ENCODE measurements at places on chromosomes 5 and 9.

GRCh38 chr5:120368923-120369715, 95.0 kb upstream of the PRR16 start:
- DNase-seq: no peak

DNA sequence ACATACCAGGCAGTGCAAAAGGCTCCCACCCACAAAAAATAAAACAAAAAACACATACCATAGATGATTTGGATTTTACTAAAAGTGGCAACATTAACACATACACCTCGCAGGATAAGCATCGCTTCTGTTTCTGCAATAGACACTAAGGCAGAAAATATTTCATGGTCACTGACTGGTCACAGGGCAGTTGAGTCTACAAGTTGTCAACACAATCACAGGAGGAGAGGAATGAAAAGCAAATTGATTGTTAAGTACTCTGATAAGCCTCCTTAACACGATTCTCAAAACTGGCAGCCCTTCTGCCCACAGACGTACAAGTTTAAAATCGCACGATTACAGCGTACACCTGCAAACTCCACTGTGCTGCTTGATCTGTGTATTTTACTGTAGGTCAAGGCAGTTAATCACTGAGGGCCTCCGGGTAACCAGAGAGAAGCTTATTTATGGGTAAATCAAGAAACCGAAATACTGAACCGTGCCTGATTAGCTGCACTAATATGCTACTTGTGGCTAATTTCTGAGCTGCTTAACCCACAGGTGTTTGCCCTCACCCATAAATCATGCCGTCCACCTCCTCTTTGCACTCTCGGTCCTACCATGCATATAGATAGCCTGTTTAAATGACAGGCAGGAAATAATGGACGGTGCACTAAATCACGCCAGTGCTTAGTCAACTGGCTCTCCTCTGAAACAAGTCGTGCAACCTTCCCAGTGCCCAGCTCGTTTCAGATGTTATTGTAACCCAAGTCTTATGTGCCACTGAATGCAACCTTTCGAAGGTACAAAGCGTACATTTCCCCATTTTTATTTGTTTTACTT, 659.4 kb upstream of the ADAMTS16 start:
- DNase-seq: no peak

DNA sequence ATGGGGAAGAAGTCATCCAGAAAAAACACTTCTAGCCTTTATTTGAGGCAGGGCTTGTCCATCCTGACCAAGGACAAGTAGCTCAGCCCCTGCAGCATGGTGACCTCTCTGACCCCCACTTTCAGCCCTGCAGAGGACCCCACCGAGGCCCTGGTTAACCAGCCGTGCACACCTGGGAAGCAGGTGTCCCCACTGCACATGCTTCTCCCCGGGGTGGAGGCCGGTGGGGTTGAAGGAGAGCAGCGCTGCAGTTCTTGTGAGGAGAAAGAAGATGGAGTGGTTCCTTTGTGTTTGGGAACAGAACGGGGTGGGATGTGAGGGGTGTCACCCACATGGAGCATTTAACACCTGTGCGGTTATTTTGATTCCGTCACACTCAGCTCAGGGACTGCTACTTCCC, 21.1 kb upstream of the ZBTB34 start:
- DNase-seq: no peak

GRCh38 chr5:44740660-44741059, 68.1 kb upstream of the MRPS30 start:
- no peak for DNase-seq

- no peak for DNase-seq
Measured at GRCh38 chr5:64742821-64743220, 25.7 kb downstream of the SREK1IP1 start.

DNA sequence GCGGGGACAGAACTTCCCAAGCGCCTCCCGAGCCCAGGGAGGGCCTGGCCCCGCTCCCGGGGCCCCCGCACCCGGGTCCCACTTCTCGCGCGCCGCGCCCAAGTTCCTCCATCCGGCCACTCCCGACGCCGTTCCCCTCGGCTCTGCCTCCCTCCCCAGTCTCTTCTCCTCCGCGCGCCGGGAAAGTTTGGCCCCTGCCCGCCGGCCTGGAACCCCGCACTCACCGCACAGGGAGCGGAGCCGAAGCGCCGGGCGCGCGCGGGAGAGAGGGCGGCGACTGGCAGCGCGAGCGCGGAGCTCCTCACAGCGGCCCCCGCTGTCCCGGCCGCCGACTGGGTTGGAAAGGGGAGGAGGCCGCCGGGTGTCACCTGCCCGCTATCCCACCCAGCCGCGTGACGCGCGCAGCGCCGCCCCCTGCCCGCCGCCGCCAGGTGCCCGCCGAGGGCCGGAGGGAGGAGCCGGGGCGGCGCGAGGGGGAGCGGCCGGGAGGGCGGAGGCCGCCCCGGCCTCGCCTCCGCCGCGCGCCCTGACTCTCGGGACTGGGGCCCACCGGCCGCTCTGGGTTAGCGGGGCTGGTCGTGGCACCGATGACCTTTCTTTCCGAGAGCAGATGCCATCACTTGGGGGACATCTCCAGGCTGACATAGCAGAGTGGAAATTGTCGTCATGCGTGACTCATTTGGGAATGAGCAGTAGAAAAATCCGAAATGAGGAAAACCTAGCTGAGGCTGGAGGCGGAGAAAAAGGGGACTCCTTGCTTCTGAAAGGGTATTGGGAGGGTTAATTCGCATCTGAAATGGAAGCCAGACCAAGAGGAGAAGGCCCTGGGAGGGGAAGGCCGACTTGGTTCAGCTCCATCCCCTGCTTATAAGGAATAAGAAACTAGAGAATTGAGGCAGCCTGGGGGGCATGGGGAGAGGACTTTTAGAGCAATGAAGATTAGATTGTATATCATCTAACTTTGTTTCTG, at the start of gene ELOVL7:
TSS of gene ELOVL7 (minus strand) at position 334 of the 970 bp plus-strand sequence. CDS start 56,872 bp downstream, outside the sequence.
- peak; percentile 12 for DNase-seq

DNA sequence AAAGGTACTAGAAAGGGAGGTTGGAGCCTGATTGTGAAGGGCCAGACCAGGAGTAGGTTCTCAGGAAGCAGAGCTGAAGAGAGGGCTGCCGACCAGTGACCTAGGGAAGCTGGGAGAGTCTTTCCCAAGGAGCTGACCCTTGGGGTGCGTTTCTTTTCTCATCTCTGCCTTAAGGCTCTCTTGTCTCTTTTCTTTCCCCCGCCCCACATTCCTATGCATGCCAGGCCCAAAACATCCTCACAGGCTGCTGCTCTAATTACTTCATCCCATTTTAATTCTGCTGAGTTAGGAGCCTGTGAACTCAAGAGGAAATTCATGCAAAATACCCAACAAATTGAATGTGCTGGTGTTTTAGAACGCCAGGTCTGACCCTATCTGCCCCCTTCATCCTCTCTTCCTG, 46.9 kb upstream of the HSPA9 start:
- no peak for DNase-seq

DNA sequence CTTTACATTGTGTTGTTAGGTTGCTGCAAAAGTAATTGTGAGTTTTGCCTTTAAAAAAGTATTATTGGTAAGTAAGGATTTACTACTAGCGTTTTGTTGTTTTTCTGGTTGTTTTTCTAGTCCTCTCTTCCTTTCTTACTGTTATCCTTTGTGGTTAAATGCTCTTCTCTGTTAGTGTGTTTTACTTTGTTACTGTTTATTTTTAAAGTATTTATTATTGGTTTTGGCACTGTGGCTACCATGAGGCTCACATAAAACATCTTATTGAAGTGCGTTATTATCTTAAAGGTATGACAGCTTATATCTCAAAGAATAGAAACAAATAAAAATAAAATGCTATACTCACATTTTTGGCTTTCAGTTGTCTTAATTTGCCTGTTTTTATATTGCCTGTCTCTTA, 17.6 kb downstream of the DMXL1 start:
- no peak for DNase-seq

GRCh38 chr9:119375892-119376291, 6.7 kb upstream of the BRINP1 start:
- DNase-seq: no peak

GRCh38 chr5:125059255-125060002, 313.0 kb upstream of the ZNF608 start:
- DNase-seq: no peak

GRCh38 chr9:136644343-136644592, 18.4 kb upstream of the EGFL7 start:
- DNase-seq: no peak

GRCh38 chr9:134396258-134396742, 70.0 kb downstream of the RXRA start:
- no peak for DNase-seq

DNA sequence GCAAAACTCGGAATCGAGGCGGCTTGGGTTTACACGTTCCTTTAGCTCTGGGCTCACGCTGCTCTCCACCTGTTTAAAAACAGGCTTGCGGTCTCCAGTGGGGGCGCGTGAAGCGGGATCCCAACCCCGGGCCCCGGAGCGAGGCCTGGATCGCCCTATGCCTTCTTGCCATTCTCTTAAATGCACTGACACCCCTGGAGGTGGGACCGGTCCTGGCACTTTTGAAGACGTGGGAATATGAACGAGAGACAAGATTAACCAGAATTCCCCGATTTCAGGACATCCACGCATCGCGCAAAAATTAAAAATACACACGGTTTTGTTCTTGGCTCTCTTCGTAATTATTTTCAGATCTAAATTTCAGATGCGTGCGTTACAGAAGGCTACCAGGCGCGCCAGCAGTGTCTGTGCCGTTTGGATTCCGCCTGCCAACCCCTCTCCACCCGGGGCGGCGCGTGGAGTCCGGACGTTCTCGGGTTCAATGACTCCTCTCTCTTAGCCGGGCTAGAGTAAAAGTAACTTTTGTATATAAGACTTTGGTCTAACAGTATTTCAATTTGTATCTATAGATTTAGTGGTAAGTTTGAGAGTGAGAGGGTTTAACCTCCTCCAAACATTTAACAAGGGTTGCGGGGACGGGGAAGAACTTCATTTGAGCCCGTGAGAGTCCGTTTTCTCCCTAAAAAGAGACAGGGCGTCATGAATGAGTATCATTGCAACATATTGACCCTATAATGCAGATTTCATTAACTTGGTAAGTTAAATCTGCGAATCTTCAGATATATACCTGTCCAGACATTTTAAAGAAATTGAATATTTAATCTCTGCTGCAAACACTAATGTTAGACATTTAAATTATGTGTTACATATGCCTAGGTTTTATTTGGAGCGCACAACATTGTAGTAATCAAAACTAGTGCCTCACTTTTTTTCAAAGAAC, 3.8 kb downstream of the FOXD1 start:
- no peak for DNase-seq

- DNase-seq: peak; percentile 94
Measured at GRCh38 chr9:79256691-79257213, 315.0 kb upstream of the TLE4 start.

DNA sequence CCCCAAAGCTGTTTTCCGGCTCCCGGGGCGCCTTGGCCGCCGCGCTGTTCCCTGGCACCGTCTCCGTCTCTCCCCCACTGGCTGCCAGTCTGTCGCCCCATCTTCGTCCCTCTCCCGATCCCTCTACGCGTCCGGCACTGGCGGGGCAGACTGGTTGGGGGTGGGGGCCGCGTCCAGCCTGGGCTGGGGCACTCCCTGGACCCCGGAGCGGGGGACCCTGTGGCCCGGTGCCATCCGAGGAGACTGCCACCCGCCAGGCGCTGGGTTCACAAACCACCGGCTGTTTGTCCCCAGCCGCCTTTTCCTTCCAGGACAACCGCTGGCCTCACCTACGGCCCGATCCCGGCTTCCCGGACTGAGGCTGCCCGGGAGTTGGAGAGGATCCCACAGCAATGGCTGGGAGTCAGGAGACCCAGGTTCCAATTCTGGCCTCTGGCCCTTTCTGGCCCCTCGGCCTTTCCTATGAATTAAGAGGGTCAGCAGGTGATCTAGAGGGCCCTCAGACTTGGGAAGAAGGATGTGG, 1.0 kb upstream of the FIBCD1 start:
- no peak for DNase-seq

- DNase-seq: no peak
Measured at GRCh38 chr5:59863777-59864176, 29.7 kb downstream of the PDE4D start.

DNA sequence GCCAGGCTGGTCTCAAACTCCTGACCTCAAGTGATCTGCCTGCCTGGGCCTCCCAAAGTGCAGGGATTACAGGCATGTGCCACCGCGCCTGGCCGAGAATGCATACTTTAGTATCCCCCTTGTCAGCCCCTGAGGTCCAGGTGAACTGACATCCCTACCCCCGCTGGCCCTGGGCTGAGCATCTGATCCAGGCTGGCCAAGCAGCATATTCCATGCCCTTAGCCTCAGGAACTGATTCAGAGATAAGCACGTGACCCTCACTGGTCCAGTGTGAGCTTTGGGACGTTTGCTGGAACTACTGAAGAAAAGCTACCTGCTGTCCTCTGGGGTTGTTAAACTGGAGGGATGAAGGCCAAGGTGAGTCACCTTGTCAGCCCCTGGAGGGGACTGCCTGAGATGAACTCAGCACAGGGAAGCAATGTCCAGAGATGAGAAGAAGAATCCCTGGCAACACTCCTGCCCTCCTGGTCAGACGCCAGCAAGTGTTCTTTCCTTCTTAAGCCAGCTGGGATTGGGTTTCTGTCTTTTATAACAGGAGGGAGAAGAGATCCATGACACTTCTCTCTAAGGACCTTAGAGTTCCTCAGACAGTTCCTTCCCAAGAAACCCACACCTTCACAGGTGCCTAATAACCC, 59.1 kb upstream of the FBXW11 start:
- no peak for DNase-seq

DNA sequence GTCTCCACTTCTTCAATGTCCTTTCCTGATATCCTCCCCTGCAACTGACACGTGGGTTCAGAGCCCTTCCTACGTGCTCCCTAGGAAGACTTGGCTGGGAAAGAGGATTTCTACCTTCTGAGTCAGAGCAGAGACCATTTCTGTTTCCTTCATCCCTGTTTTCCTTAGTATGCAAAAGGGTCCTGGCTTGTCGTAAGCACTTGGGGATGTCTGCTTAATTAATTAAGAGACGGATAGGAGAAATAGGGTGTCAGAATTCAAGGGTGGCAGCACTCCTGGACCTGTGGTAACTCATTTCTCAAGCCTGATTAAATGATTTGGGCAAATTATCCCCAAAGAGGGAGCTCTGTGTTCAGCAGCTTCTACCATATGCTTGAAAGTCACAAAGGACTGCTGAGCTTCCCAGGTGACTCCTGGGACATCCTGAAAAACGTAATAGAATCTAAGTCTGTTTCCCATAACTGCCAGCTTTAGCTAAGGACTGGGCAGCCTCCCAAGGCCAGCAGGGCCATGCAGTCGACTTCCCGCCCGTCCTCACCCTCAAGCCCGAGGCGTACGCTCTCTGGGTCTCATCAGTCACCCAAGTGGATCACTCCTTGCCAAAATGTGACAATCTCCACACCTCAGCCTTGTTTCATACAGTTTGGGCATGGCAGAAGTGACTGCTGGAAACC, 20.5 kb downstream of the ABCA1 start:
- DNase-seq: no peak

- DNase-seq: no peak
Measured at GRCh38 chr5:59564895-59565294, 328.6 kb downstream of the PDE4D start.

Measured in NCI-H2081 treated with DMSO at 0.1 percent for 48 hours (cell line).